ENCODE measurements at places on chromosomes 6 and 20.

DNA sequence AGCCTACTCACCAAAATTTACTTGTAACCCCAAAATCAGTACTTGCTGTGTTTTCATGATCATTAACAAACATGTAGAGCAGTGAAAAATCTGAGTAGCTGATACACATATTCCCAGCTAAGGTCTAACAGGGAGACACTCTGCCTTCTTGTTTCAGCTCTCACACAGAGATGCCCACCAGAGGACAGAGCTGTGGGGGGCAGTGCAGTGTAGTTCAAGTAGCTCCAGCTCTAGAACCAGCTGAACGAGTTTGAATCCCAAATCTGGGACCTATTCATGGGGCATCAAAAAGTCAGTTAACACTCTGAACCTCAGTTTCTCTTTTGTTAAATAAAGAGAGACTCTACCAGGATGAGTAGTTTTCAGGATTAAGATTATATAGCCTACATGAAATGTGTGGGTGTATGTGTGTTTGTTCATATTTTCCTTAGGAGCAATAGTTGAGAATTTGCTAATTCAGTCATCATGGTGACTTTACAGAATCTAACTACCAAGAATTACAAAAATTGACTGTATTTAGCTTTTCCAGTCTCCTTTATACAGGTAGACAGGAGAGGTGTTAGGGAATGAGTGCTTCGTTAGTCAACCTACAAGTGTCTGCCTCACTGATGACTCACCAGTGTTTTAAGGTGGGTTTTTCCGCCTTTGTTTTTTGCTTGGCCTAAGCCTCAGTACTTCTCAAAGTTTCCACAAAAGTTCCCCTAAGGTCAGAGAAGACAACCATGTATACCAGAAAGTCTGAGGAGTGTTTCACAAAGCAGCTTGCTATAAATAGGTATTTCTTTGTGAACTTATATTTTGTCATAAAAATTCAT, 164.0 kb upstream of the RUNX2 start:
- peak; percentile 61 for DNase-seq
- H3K36me3 ChIP-seq, result peaks cover 18% of the 10 kb centered on the region
- H3K27me3 ChIP-seq, result no peaks in the 10 kb centered on the region

DNA sequence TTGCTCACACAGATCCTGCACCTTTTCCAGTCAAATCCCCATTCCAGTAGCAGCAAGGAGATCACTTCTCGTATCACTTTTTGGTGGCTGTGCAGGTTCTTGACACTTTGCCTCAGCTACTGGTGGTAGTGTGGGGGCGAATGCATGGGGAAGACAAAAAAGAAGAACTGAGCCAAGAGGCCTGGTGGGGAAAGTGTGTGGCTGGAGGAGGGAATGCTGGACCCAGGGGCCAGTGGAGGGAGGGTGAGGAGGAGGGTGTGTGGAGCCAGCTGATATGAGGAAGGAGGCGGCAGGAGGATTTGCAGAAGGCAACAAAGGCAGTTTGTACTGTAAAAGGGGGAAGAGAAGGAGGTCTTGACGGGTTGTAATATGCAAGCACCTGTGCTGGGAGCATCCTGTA, 15.7 kb upstream of the HLA-C start:
- H3K4me1 ChIP-seq, result no peaks in the 10 kb centered on the region
- H3K36me3 ChIP-seq, result no peaks in the 10 kb centered on the region
- H3K4me3 ChIP-seq, result no peak overlapping the region
- H3K27me3 ChIP-seq, result peaks cover 2% of the 10 kb centered on the region
- H3K27ac ChIP-seq, result no peak overlapping the region

DNA sequence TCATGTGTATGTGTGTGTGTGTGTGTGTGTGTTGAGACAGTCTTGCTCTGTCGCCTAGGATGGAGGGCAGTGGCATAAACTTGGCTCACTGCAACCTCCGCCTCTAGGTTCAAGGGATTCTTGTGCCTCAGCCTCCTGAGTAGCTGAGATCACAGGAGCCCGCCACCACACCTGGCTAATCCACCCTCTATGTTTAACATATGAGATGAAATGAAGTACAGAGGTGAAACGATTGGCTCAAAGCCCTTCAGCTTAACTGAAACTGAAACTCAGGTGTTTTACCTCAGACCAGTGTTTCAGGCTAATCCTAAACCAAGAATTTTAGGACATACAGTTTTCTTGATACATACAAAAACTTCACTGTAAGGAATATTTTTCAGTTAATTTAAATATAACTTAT, 167.3 kb downstream of the KCNQ5 start:
- H3K36me3 ChIP-seq, result peaks cover 3% of the 10 kb centered on the region
- no peak overlapping the region for H3K27ac ChIP-seq
- H3K27me3 ChIP-seq, result no peaks in the 10 kb centered on the region
- no peaks in the 10 kb centered on the region for H3K4me1 ChIP-seq
- no peak overlapping the region for H3K4me3 ChIP-seq

DNA sequence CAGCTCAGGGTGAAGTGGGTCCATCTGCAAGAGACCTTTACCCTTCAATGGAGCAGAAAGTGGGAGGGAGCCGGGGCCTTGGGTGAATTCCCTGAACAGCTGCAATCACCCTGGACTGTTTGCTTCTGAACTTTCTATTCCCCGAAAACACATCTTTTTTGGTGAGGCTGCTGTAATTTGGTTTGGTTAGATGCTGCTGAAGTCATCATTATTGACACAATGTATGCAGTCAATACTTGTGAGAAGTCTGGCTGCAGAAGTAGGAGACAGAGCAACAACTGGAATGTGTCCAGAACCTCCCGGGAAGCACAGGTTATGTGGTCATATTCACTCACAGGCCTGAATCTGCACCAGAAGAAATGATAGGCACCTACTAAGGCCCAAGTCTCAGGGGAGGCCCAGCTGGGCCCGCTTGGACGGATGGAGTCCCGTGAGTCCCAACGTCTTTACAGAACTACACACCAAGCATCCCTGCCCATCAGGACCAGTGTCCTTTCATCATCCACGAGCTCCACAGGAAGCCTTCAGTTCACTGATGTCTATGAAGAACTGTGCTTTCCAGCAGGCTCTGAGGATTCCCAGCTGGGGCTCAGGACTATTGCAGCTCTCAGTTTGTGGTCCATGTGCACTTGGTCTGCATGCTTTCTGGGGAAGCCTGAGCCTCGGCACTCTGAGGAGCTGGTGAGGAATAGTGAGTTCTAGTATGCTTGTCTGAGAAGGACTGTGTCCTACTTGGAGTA, 177.6 kb downstream of the THBS2 start:
- no peaks in the 10 kb centered on the region for H3K4me1 ChIP-seq
- no peak overlapping the region for H3K27ac ChIP-seq
- H3K27me3 ChIP-seq, result peaks cover 2% of the 10 kb centered on the region
- H3K36me3 ChIP-seq, result no peaks in the 10 kb centered on the region

GRCh38 chr6:56914798-56915658, 39.9 kb upstream of the BEND6 start:
- H3K27ac ChIP-seq, result no peak overlapping the region
- peaks cover 7% of the 10 kb centered on the region for H3K27me3 ChIP-seq
- H3K4me3 ChIP-seq, result no peak overlapping the region
- H3K4me1 ChIP-seq, result no peaks in the 10 kb centered on the region
- no peaks in the 10 kb centered on the region for H3K36me3 ChIP-seq

DNA sequence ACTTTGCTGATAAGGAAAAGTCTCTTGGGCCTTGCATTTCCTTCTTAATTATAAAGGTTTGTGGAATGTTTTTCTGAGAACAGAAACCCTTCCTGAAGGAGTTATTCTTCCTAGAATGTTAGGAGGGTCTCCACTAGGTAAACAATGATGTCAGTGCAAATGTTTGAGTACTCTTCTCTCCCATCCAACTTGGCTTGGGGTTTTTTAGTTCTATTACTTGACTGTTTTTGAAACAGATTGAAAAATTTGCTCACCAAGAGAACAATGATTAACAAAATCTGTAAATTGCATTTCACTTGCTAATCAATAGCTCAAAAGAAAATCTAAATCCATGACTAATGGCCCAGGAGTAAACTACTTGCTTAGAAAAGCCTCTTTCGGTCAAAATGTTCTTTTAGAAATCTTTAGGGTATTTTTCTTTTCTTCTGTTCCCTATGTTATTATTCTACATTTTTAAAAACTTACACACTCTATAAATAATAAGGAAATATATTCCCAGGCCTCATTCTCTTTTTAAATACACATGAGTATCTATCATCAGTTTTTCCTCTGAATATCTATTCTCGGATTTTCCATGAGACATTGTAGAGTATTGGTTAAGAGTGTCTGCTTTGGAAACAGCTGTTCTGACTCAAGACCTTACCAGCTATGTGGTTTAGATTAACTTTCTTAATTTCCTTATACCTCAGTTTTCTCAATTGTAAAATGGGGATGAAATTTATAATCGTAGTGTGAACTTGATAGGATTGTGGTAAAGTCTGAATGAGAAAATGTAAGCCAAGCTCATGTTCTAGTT, 234.2 kb upstream of the CITED2 start:
- DNase-seq, result no peak
- H3K27me3 ChIP-seq, result peaks cover 9% of the 10 kb centered on the region
- no peak overlapping the region for H3K27ac ChIP-seq

DNA sequence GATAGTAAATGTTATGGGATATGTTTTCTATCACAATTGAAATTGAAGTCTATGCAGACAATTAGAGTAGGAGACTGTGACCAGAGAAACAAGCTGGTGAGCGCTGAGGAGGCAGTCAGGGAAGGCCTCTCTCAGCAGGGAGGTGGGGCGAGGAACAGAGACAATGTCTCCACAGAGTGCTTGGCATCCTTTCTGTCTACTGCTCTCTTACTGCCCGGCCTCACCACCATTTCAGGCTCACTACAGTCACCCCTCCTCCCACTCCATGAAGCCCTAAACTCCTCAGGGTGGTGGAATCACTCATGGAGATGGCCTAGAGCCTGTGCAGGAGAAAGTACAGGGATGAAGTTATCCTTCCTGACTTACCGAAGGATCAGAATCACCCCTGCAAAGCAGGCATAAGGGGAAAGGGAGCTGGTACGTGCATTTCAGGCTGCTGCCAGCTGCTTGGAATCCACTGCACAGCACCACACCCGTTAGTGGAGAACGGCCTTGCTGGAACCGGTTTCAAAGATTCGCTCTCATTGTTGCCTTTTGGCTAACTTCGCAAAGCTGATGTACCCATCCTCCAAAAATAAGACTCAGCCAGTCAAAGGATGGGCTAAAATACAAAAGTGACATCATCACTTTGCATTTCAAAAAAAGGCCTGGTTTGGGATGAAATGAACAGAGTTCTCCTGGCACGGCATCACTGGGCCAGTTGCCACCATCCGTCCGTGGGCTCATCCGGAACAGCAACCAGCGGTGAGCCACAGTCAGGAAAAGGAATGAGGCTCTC, 67.3 kb downstream of the SLC22A23 start:
- no peak overlapping the region for H3K27ac ChIP-seq
- H3K36me3 ChIP-seq, result no peaks in the 10 kb centered on the region
- H3K27me3 ChIP-seq, result no peaks in the 10 kb centered on the region
- DNase-seq, result no peak

DNA sequence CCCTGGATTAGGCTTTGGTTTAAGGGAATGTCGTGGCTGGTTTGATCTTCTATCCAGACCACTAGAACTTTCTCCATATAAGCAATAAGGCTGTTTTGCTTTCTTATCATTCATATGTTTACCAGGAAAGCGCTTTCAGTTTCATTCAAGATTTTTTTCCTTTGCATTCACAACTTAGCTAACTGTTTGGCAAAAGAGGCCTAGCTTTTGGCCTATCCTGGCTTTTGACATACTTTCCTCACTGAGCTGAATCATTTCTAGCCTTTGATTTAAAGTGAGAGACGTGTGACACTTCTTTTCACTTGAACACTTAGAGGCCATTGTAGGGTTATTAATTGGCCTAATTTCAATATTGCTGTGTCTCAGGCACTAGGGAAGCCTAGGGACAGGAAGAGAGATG, 1.7 kb upstream of the FAM50B start:
- H3K4me3 ChIP-seq, result peak overlapping the region; percentile 64
- DNase-seq, result no peak
- no peaks in the 10 kb centered on the region for H3K27me3 ChIP-seq
- peaks cover 30% of the 10 kb centered on the region for H3K4me1 ChIP-seq

GRCh38 chr20:36676701-36677421, 30.9 kb upstream of the SLA2 start:
- no peak overlapping the region for H3K4me3 ChIP-seq
- no peak for DNase-seq
- H3K4me1 ChIP-seq, result no peaks in the 10 kb centered on the region
- no peak overlapping the region for H3K27ac ChIP-seq

- no peak overlapping the region for H3K4me3 ChIP-seq
- no peak for DNase-seq
- peaks cover 12% of the 10 kb centered on the region for H3K4me1 ChIP-seq
- H3K27me3 ChIP-seq, result no peaks in the 10 kb centered on the region
- H3K27ac ChIP-seq, result no peak overlapping the region
- peaks cover 11% of the 10 kb centered on the region for H3K36me3 ChIP-seq
Measured at GRCh38 chr20:18635380-18635779, 47.5 kb downstream of the DTD1 start.

- no peak overlapping the region for H3K27ac ChIP-seq
- H3K4me1 ChIP-seq, result peaks cover 5% of the 10 kb centered on the region
- no peak overlapping the region for H3K4me3 ChIP-seq
- DNase-seq, result no peak
Measured at GRCh38 chr20:62699296-62699695, 9.3 kb upstream of the NTSR1 start.

DNA sequence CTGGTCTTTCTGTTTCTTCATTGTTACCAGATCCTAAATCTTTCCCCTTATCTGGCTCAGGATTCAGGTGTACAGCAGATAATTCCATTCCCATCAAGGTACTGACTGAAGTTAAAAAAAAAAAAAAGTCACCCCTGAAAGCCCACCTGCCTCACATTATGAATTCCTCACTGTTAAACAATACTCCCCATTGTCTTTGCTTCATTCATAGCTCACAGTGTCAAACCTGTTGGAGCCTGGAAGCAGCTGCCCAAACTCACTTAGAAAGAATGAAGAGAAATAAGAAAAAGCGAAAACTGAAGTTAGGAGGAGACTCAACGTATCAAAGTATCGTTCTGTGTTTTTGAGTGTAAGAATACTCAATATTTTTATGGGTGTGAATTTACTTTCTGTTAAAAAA, 1.8 kb upstream of the DCBLD1 start:
- peaks cover 41% of the 10 kb centered on the region for H3K27me3 ChIP-seq
- DNase-seq, result no peak
- no peaks in the 10 kb centered on the region for H3K36me3 ChIP-seq
- no peak overlapping the region for H3K4me3 ChIP-seq
- peaks cover 15% of the 10 kb centered on the region for H3K4me1 ChIP-seq
- H3K27ac ChIP-seq, result no peak overlapping the region

- peaks cover 2% of the 10 kb centered on the region for H3K4me1 ChIP-seq
- peak overlapping the region; percentile 87 for H3K27ac ChIP-seq
- peak overlapping the region; percentile 88 for H3K4me3 ChIP-seq
- H3K27me3 ChIP-seq, result no peaks in the 10 kb centered on the region
Measured at GRCh38 chr6:27176523-27177484, 70.7 kb upstream of the PRSS16 start.

GRCh38 chr6:76752841-76753240, 680.4 kb upstream of the IMPG1 start:
- no peak overlapping the region for H3K4me3 ChIP-seq
- no peaks in the 10 kb centered on the region for H3K4me1 ChIP-seq
- H3K27ac ChIP-seq, result no peak overlapping the region
- H3K27me3 ChIP-seq, result no peaks in the 10 kb centered on the region
- no peak for DNase-seq

- H3K36me3 ChIP-seq, result peaks cover 5% of the 10 kb centered on the region
- H3K27me3 ChIP-seq, result peaks cover 19% of the 10 kb centered on the region
- no peak for DNase-seq
- H3K4me3 ChIP-seq, result no peak overlapping the region
Measured at GRCh38 chr6:36025932-36026327, 1.5 kb upstream of the SLC26A8 start.

Measured in activated CD4-positive, alpha-beta T cell treated with anti-CD3 and anti-CD28 coated beads for 36 hours (primary cell).